Right atrium auricular region (tissue), 2 donors: ENCODE measurements at places on chromosomes 12 and 14.

- no peak overlapping the region for H3K4me3 ChIP-seq
- H3K27ac ChIP-seq = no peak overlapping the region
- DNase-seq = no peak
- H3K4me1 ChIP-seq = no peaks in the 10 kb centered on the region
- H3K36me3 ChIP-seq = no peaks in the 10 kb centered on the region
- H3K27me3 ChIP-seq = no peaks in the 10 kb centered on the region
These were observed 108.6 kb downstream of the EGLN3 start for GRCh38 chr14:33842299-33842698.

DNA sequence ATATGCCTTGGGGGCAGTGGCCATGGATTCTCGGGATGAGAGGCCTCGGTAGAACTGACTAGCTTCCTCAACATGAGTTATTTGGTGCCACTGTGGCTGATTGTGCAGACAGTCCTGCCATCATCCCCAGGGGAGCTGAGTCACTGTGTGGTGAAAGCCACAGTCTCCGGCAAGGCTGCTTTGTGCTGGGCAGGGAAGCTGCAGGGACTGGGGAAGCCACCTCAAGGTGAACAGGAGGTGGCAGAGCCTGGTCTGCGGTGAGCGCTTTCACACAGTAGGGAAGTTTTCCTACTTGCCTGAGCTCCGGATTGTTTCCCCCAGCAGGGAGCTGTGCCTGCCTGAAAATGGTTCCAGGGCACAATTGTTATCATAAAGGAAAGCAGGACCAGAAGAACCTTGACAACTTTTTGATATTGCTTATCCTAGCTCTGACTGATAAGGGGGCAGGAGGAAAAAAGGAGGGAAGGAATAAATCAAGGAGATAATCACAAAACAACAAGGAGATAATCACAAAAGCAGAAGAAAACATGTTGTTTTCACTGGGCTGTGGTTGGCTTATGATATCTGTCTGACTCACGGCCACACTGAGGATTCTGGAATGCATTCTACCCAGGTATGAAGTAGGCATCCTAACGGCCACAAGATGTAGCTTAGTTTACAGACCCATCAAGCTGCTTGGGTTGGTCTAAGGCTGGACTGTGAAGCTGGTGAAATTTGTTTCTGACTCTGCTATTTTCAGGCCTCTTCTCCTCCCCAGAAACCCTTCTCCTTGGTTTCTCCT is 32.2 kb upstream of the GNG2 start:
- H3K36me3 ChIP-seq = no peaks in the 10 kb centered on the region
- H3K27me3 ChIP-seq = no peaks in the 10 kb centered on the region
- H3K4me3 ChIP-seq = no peak overlapping the region
- H3K27ac ChIP-seq = no peak overlapping the region
- DNase-seq = no peak

DNA sequence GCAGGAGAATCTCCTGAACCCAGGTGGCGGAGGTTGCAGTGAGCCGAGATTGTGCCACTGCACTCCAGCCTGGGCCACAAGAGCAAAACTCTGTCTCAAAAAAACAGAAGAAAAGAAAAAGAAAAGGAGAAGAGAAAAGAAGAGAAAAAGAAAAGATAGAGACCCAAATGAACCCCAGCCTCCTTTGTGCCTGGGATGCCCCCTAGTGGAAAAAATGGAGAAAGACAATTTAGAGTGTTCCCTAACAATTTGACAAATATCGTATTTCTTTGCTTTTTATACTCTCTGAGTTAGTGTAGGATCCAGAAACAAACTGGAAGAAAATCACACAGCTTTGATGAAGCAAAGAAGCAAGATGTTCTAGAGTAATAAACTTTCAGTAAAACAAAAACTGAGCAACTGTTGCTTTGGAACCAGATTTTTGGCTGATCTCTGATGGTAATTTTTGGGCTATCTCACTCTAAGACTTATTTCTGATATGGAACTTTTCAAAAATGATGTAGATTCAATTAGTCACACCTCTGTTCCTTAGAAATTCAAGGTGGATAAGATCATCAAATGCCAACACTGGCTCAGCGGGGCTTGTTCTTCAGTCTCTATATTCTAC is 18.6 kb upstream of the PRKAB1 start:
- no peaks in the 10 kb centered on the region for H3K36me3 ChIP-seq
- H3K4me3 ChIP-seq = no peak overlapping the region
- DNase-seq = no peak
- H3K27ac ChIP-seq = no peak overlapping the region
- H3K4me1 ChIP-seq = no peaks in the 10 kb centered on the region
- H3K27me3 ChIP-seq = no peaks in the 10 kb centered on the region

GRCh38 chr14:101869217-101869616 is 95.2 kb upstream of the DYNC1H1 start:
- no peaks in the 10 kb centered on the region for H3K4me1 ChIP-seq
- no peak for DNase-seq
- no peak overlapping the region for H3K27ac ChIP-seq
- H3K27me3 ChIP-seq = no peaks in the 10 kb centered on the region
- no peak overlapping the region for H3K4me3 ChIP-seq

DNA sequence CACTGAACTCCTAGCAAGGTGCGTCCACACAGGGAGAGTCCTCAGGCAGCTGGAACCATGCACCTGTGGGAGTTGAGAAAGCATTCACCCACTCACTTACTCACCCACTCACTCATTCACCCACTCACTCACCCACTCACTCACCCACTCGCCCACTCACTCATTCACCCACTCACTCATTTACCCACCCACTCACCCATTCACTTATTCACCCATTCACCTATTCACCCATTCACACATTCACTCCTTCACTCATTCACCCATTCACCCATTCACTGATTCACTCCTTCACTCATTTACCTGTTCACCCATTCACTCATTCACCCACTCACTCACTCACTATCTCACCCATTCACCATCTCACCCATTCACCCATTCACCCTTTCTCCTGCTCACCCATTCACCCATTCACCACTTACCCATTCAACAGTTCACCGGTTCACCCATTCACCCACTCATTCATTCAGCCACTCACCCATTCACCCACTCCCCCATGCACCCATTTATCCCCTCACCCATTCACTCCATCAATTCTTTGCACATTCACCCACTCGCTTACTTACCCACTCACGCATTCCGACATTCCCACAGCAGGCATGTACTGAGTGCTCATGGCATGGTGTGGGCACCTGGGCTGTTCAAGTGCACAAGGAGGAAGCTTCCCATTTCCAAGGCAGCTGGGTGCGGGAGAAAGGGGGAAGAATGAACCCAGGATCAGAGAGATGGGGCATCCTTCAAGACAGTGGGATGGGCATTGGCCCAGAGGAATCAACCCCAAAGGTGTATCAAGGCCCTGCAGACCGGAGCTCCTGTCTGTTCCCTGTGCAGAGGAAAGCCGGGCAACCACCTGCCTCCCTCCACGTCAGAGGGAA is 135.2 kb upstream of the C14orf180 start:
- H3K4me3 ChIP-seq = no peak overlapping the region
- no peak for DNase-seq
- no peaks in the 10 kb centered on the region for H3K4me1 ChIP-seq
- H3K27me3 ChIP-seq = no peaks in the 10 kb centered on the region
- no peak overlapping the region for H3K27ac ChIP-seq
- no peaks in the 10 kb centered on the region for H3K36me3 ChIP-seq
